ENCODE measurements at places on chromosomes 5 and 9.

DNA sequence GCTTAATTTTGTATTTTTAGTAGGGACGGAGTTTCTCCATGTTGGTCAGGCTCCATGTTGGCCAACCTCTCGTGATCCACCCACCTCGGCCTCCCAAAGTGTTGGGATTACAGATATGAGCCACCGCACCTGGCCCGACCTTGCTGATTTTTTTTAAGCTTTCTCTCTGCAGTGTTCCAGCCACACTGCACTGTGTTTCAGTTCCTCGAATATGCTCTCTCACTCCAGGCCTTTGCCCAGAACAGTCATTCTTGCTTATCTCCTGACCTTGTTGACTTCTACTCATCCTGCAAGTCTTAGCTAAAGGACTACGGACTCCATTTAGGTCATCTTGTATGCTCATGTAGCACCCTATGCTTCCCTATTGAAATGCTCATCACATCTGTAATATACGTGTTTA lies 3.3 kb downstream of the SNAPC3 start:
- no peak for DNase-seq

- DNase-seq, result no peak
Measured at GRCh38 chr9:121160025-121160424, 41.6 kb downstream of the RAB14 start.

GRCh38 chr9:132348676-132349075 lies 6.1 kb downstream of the SETX start:
- no peak for DNase-seq

DNA sequence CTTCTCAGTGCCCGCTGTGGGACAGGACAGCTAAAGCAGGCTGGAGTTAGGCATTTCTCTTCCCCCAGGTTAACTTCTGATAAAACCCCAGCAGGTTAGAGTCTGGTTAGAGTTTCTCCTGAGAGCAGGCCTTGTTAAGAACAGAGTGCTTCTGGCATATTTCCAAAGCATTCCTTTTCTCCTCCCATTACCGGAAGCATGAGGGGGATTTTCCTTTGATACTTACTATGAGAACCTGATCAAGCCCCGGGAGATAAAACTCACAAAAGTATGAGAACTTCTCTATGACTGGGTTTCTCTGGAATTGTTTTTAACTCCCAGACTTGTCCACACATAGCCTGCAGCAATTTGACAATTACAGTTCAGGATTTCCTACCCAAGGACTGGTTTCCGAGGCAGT lies 77.4 kb upstream of the MAST4 start:
- peak; percentile 40 for DNase-seq

DNA sequence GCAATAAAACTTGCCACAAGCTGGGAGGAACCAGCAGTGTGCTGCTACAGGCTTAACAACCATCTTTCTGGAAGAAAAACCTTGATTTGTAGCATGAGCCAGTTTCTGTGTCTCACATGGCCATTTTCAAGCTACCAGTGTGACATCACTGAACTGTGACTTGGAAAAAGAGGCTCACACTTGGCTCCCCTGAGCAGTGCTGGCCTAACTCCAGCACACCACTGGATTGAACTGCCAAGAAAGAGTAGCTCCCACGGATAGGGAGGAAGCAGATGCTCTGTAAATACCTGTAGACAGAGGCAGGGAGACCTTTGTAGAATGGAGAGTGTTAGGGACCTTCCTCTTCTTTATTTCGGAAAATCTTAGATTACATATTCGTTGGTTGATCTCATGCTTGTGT lies 197.9 kb downstream of the SH3GL2 start:
- DNase-seq, result no peak

- no peak for DNase-seq
Measured at GRCh38 chr5:132313961-132314432, 19.8 kb downstream of the SLC22A4 start.

DNA sequence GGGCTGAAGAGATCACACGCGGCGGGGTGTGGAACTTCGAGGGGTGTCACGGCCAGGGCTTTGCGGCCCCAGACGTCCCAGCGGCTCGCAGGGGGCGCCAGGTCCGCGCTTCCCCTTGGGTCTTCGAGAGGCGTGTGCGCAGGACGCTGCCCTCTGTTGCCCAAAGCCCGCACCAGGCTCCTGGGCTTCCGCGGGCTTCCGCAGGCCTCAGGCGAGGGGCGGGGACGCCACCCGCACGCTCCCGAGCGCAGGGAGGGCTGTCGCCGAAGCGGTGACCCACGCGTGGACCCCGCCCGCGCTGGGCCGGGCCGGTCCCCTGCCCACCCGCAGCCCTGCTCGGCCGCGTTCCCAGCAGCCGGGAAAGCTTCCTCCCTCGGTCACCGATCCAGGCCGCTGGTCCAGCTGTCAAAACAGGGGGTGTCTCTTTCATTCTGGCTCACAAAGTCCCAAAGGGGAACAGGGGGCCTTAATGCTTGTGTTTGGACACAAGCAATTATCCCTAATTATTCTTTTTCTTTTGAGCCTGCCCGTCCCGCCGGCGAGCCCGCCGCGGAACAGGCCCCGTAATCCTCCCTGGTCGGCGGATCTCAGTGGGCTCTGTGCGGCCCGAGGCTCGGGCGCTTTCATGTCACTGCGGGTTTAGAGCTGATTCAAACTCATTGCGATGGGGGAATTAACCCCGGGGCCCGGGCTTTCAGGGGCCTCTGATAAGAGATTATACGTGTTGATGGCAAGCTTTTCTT lies 60.6 kb downstream of the TMEM174 start:
- peak; percentile 19 for DNase-seq

- DNase-seq, result no peak
Measured at GRCh38 chr5:94577466-94578245, 40.7 kb downstream of the KIAA0825 start.

DNA sequence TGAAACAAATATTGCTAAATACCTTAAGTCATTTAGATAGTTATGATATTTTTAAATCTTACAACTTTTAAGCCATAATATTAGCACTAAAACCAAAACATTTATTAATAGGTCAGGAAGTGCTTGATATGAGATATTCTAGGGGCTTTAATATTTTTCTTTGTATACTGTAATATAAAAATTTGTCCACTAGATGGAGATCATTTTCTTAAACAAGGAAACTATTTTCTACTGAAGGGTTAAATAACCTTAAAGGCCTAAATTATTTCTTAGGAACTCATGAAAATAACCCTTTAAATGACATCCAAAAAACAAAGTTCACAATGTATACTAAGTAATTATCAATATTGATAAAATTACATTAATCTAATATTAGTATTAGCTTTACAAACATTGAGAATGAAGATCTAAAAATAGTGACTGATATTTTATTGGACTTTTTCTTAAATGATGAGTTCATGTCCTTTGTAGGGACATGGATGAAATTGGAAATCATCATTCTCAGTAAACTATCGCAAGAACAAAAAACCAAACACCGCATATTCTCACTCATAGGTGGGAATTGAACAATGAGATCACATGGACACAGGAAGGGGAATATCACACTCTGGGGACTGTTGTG lies 635.7 kb downstream of the RAB3C start:
- peak; percentile 46 for DNase-seq

- DNase-seq, result no peak
Measured at GRCh38 chr9:18855656-18856055, 177.4 kb downstream of the SAXO1 start.

GRCh38 chr9:4979239-4979638 lies 5.8 kb upstream of the JAK2 start:
- no peak for DNase-seq

DNA sequence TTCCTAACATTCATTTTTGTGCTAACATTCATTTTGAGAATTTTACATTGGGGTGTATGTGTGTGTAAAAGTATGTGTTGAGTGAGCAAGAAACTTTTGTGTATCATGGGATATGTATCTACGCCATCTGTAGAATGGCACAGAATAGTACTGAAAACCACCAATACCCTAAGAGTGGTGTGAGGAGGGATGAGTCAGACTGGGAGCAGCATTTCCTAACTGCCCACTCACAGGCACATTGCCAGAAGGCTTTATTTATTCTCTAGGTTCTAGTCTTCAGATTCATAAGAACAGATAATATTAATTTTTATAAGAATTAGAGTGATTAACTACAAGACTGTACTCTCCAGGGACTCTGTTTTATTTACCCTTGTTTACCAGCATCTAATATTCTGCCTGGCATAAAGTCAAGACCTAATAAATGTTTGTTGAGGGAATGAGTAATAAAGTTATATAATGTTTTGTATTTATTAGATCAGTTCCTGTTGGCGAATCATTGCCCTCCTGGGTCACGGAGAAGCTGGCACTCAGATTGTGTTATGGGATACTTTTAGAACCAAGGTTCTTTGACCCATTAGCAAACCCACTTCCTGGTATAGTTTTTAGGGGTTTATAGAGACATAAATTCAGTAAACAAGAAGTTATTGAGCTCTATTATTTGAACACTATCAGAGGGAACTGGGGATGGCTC lies 159.1 kb upstream of the PPP2R2B start:
- DNase-seq, result peak; percentile 37

DNA sequence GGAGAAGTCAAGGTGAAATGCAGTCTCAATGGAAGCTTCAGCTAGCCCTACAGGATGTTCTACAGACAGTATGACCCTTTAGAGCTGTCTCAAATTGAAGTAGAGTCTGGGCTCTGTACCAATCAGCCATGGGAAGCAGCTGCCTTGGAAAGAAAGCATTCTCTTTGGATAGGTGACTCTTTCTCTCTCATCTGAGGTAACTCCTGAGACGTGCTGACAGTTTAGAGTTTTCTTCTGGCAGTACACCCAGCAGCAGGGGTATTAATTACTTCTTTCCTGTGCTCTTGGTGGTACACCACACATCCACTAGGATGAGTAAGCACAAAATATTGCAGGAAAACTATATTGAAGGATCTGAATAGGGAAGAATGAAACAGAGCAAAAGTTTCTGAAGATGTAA lies 329.6 kb upstream of the RGMB start:
- DNase-seq, result no peak

GRCh38 chr9:96483733-96484390 lies 33.9 kb downstream of the HABP4 start:
- peak; percentile 8 for DNase-seq

DNA sequence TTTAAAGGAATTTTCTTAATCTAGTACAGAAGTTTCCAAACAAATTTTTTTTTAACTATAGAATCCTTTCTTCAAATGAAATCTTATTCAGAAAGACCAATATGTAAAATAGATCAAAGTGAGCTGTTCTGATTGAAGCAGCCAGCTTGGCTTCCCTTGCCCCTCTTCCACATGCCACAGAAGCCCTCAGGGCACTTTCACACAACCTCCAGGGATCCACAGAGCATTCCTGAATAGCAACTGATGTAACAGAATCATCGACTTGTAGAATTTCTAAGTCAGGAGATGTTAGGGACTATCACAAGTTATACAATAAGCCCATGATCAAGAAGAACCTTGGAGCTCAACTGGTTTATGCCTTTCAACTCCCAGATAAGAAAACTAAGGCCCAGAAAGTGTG lies 427.8 kb upstream of the C9orf72 start:
- DNase-seq, result no peak

- no peak for DNase-seq
Measured at GRCh38 chr9:9045072-9045471, 1245.5 kb upstream of the DMAC1 start.

DNA sequence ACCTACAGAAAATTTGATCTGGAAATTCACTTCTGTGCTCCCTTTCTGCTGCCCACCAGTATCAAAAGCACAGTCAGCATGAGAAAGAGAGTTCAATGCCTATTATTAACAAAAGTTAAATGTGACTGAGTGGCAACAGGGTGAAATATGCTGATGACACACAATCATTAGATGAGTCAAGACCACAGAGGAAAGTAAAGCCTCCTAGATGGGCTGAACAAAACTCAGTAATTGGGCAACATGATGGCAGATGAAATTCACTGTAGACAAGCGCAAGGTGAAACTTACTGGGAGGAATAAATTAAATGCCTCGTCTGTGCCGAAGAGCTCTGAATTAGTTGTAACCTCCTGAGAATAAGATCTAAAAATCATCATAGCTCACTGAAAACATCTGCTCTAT lies 752.8 kb downstream of the IRX1 start:
- no peak for DNase-seq

DNA sequence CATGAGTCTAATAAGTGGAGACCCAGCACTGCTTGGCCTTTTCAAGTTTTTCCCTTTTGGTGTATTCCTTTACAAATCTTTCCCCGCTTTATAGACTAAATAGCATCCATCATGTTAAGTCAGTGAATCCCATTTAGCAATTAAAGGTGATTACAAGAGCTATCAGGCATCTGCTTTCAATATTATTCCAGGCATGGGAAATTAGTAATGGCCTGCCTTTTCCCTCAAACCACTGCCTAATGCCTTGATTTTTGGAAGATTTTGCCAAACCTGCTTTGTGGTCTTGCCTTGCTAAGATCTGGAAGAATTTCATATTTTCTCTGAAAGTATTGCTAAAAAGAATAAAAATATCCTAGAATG lies 102.8 kb upstream of the GNA14 start:
- DNase-seq, result no peak

- no peak for DNase-seq
Measured at GRCh38 chr5:102818934-102819333, 63.8 kb downstream of the PAM start.

DNA sequence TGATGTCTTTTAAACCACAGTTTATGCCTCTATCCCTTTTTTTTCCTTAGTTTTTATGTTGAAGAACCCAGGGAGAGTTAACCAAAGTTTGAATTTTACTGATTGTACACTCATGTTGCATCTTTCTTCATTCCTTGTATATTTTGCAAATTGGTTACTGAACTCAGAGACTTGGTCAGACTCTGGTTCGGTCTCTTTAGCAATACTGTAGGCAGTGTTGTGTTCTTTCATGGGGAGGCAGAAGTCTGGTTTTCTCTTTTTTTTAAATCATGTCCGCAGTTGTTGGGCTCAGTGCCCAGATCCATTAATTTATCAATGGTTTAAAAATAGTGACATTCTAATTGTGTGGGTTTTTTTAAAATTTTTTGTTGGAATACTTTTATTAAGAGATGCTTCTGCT lies 23.4 kb downstream of the UBE2R2 start:
- DNase-seq, result no peak

DNA sequence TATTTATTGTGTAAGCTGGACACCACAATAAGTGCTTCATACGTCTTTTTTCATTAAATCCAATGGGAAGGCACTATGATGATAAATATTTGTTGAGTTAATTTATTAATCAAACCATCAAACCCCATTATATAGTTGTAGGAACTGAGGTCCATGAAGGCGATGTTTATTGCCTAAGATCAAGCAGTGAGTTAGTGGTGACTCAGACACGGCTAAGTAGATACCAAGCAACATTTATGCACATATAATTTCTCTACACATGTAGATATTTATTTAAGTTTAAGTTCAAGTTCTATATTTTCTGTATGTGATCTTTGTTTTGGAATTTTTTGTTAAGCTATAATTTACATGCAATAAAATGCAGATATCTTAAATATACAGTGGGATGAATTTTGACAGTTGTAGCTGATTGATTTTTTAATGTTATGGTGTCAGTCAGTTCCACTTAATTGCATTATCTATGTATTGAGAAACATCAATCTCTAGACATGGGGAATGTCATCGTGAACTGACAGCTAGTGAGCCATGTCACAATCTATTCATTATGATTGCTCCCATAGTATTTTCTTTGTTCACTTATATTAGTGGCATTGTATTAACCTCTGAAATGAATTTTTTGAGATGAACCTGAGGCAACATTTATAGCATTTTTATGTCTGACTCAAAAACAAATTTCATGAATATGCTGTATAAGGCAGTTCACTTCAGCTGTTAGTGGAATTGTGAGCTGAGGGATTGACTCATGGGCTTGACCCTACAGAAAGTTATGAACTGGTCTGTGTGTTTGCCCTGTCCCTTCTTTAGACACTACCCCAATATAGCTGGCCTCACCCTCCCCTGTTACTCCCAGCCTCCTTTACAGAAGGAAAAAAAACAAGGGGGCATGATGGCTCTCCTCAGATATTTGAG lies 11.9 kb upstream of the GARNL3 start:
- no peak for DNase-seq

All from dermis blood vessel endothelial cell (primary cell).